Transverse colon (tissue), 4 donors: ENCODE measurements at places on chromosomes 3 and 15.

DNA sequence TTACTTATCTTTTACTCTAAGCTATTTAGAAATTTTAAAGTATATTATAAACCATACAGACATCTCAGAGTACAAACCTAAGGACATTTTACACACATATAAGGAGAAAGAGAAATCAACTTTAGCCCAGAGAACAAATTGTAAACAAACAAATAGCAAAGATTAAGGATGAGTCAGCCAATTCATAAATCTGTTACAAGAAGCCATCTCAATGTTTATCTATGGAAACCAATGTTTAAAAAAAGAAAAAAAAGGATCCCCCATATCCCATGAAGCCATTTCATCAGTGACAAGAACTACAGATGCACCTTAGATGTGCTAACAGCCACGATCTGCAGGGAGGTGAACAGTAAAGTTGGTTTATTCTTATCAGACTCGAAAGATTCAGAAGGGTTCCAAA, 437.1 kb downstream of the SHQ1 start:
- DNase-seq = no peak

DNA sequence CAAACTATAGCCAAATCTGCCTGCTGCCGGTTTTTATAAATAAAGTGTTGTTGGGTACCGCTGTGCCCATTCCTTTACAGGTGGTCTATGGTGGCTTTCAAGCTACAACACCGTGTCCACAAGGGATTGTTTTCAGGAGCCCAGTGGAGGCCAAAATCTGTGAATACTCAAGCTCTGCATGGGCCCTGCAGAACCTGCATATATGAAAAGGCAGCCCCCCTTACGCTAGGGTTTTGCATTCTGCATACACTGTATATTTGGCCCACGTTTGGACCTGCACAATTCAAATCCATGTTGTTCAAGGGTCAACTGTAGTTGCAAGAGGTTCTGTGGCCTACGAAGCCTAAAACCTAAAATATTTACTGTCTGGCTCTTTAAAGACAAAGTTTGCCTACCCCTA, 122.2 kb upstream of the TLE3 start:
- DNase-seq = no peak

- no peak for DNase-seq
Measured at GRCh38 chr15:66565741-66566144, at the start of gene LCTL. Gene LCTL (minus strand): TSS chr15:66565998. CDS start chr15:66565365, 633 bp downstream.

DNA sequence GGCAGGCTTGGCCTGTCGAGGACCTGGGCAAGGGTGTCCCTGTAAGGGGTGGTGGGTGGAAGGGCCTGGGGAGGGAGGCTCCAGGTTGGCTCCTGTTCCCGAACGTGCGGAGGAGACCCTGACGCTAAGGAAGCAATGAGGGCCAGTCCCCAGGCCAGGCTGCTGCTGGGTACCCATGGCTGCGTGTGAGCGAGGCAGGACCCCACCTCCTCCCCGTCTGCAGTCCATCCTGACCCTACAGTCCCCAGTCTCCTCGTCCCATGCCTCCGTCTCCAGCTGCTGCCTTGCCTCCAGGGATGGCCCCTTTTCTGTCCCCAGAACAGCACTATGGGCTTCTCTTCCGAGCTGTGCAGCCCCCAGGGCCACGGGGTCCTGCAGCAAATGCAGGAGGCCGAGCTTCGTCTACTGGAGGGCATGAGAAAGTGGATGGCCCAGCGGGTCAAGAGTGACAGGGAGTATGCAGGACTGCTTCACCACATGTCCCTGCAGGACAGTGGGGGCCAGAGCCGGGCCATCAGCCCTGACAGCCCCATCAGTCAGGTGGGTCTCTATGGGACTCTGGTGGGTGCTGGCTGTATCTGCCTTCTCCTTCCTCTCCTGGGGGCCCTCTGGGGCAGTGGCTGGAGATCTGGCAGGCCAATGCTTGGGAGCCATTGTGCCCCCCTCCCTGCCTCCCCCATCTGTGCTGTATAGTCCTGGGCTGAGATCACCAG, 571 bp downstream of the FES start:
- DNase-seq = no peak

- no peak for DNase-seq
Measured at GRCh38 chr3:129507181-129507831, 21.1 kb upstream of the RHO start.

DNA sequence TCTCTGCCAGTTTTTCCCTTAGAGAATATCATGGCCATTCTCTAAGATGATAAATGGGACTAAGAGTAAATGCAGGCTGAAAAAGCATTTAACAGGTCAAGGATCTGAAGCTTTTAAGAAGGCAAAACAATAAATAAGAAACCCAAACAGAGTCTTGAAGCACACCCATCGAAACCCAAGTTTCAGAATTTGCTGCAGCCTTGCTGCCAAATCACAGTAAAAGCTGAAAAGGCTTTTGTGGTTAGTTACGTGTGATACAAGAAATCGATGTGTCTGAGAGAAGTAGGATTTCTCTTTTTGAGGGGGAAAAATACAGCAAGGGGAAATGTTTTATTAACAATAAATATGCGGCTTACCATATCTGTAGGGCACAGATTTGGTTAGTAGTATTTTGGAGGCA, 92.0 kb downstream of the IGF1R start:
- no peak for DNase-seq

DNA sequence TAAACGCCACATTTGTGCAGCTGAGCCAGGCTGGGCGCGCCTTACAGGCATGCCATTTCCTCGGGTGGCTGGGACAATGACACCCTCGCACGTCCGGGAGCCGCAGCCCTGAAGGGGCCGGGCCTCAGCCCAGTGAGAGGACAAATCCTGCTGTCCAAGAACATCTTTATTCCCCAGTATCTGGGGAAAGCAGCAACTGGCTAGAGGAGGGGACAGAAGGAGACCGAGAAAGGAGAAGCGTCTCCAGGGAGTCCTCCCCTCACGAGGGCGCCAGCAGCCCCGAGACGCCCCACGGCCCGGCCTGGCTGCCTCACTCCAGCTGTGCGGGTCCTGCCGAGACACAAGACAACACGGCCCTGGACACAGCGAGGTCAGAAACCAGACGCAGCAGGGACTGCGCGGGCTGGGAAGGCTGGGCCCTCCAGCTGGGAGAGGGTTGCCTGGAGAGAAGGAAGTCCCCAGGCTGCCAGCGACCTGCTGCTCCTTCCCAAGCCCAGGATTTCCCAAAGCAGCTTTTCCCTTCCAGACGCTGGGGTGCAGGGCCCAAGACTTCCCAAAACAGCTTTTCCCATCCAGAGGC, 130.2 kb downstream of the CHSY1 start:
- DNase-seq = peak; percentile 71

- peak; percentile 67 for DNase-seq
Measured at GRCh38 chr15:75727851-75728715, 15.4 kb upstream of the CSPG4 start.
